ENCODE measurements at places on chromosomes 12 and 14. TPM values are rescaled to one million over a fixed set of nuclear protein-coding genes. Genes with fewer than 3 reads are reported as not detected.

The OR11H7 gene
- not detected for total RNA-seq

The KRT82 gene
- not detected for total RNA-seq

The TESPA1 gene
- not detected for total RNA-seq

The DLGAP5 gene
- not detected for total RNA-seq

DNA sequence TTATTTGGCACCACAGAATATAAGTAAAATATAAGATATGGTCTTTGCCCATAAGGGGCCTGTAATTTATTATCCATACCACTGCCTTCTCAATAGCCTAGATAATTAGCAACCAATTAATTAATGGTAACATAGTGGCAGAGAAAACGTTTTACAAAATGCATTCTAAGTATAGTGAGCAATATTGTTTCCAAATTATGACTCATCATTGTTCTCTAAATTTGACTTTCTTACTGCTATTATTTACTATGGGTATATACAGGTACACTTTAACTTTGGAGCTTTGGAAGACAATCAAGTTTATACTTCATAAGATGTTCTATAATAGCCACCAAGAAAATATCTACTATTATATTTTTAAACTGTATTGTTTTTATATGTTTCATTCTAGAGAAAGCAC, 26.7 kb downstream of the DCP1B start:
- no peaks in the 10 kb centered on the region for H3K36me3 ChIP-seq
- H3K4me1 ChIP-seq, result no peaks in the 10 kb centered on the region
- no peaks in the 10 kb centered on the region for H3K27me3 ChIP-seq
- no peak for DNase-seq
- no peak overlapping the region for H3K4me3 ChIP-seq

DNA sequence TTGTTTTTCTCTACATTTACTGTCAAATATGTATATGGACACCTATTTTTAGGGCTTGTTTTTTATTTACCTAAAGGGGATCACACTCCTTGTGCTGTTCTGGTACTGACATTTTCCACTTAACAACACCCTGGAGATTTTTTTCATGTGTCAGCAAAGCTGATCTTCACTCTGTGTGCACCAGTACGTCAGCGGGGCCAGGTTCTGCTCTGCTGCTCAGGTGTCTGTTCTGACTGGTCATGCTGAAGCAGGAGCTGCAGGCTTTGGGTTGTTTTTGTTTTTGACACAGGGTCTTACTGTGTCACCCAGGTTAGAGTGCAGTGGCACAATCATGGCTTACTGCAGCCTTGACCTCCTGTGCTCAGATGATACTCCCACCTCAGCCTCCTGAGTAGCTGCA, 81.9 kb upstream of the CCND2 start:
- no peak overlapping the region for H3K27ac ChIP-seq
- no peak overlapping the region for H3K4me3 ChIP-seq
- DNase-seq, result no peak
- no peaks in the 10 kb centered on the region for H3K36me3 ChIP-seq
- H3K4me1 ChIP-seq, result no peaks in the 10 kb centered on the region

GRCh38 chr12:120980800-120981368, 2.5 kb downstream of the HNF1A start:
- DNase-seq, result no peak
- no peak overlapping the region for H3K4me3 ChIP-seq
- H3K27me3 ChIP-seq, result no peaks in the 10 kb centered on the region
- no peaks in the 10 kb centered on the region for H3K4me1 ChIP-seq

GRCh38 chr12:26701604-26702215, 131.3 kb downstream of the ITPR2 start:
- no peak overlapping the region for H3K27ac ChIP-seq
- no peaks in the 10 kb centered on the region for H3K36me3 ChIP-seq
- H3K4me1 ChIP-seq, result no peaks in the 10 kb centered on the region
- DNase-seq, result no peak

DNA sequence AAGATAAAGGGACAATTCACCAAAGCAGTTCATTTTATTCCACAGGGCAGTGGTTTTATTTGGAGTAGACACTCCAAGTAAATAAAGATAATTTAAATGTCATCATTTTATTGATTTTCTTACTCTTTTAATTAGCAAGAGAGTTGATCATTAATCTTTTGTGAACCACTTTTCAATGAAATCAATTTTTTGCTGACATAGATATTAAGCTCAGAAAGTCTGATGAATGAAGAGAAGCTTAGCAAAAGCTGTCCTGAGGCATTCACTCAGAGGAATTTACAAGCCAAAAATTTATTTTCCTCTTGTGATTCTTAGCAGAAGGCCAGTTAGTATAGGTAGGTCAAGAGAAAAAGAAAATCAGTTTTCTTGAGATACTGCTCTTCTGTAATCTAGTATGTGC, 618.0 kb downstream of the CCER1 start:
- H3K4me3 ChIP-seq, result no peak overlapping the region
- no peaks in the 10 kb centered on the region for H3K4me1 ChIP-seq
- no peak for DNase-seq
- no peak overlapping the region for H3K27ac ChIP-seq
- H3K36me3 ChIP-seq, result no peaks in the 10 kb centered on the region
- no peaks in the 10 kb centered on the region for H3K27me3 ChIP-seq

GRCh38 chr12:96890331-96890730, 16.7 kb upstream of the NEDD1 start:
- H3K4me3 ChIP-seq, result no peak overlapping the region
- no peaks in the 10 kb centered on the region for H3K27me3 ChIP-seq
- no peak overlapping the region for H3K27ac ChIP-seq
- DNase-seq, result no peak

GRCh38 chr12:32617534-32617933, 61.6 kb upstream of the DNM1L start:
- H3K36me3 ChIP-seq, result no peaks in the 10 kb centered on the region
- no peak overlapping the region for H3K4me3 ChIP-seq
- no peaks in the 10 kb centered on the region for H3K4me1 ChIP-seq
- no peak overlapping the region for H3K27ac ChIP-seq

GRCh38 chr12:68065163-68065562, 75.9 kb downstream of the IFNG-AS1 start:
- no peaks in the 10 kb centered on the region for H3K27me3 ChIP-seq
- no peak overlapping the region for H3K4me3 ChIP-seq
- H3K4me1 ChIP-seq, result no peaks in the 10 kb centered on the region
- H3K27ac ChIP-seq, result no peak overlapping the region

DNA sequence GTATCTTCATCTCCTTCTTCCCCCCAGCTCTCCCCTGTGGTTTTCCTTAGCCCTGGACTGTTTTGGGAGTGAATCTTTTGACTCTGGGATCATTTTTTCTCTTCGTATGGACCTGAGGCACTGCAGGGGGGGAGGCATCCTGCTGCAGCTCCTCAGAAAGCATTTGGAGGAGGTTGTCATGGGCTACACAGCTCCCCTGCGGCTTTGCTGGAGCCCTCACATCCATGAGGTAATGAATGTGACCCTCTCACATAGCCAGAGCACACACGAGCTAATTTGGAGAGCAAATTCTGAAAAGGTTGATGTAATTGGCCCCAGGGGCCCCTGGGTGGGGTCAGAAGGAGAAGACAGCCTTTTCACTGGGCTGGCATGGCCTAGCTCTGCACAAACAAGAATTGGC, 110.9 kb downstream of the PAH start:
- no peaks in the 10 kb centered on the region for H3K36me3 ChIP-seq
- no peak overlapping the region for H3K4me3 ChIP-seq
- H3K27me3 ChIP-seq, result no peaks in the 10 kb centered on the region
- H3K4me1 ChIP-seq, result no peaks in the 10 kb centered on the region
- no peak overlapping the region for H3K27ac ChIP-seq

DNA sequence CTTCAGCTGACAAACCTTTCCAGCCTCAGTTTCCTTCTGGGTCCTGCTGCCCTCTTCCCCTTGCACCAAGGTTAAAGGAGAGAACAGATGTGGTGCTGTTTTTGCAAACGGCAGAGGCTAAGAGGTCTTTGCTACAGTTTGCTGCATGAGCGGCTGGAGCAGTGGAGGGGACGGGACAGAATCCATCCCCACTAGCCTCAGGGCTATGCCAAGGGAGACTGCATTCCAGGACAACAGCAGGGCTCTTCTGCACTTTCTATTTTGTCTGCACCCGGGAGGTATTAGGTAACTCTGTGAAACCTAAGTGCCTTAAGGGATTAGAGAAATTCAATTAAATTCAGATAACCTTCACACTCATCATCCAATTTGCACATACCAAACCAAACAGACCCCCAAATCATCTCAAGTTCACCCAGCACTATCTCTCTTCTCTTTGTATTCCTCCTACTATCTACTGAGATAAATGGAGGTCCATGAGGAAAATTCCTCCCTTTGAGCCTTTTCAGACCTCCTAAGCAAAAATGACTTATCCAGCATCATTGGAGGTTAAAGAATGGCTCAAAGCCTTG, 103.8 kb upstream of the VRK1 start:
- H3K4me3 ChIP-seq, result no peak overlapping the region
- DNase-seq, result no peak
- H3K36me3 ChIP-seq, result no peaks in the 10 kb centered on the region
- no peaks in the 10 kb centered on the region for H3K4me1 ChIP-seq

DNA sequence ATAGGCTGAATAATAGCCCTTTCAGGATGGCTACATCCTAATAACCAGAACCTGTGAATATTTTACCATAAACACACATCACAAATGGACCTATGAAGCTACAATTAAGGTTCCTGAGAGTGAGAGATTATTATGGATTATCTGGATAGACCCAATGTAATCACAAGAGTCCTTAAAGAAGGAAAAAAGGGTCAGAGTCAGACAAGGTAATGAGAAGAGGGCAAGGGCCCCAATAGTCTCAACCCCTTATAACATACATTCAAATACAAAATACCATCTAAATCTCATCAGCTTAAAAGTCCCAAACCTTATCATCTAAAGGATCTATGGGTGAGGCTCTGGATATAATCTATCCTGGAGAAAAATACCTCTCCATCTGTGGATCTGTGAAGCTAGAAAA, 64.7 kb downstream of the GARIN6 start:
- H3K4me3 ChIP-seq, result no peak overlapping the region
- no peak for DNase-seq
- no peaks in the 10 kb centered on the region for H3K36me3 ChIP-seq
- H3K27me3 ChIP-seq, result no peaks in the 10 kb centered on the region
- no peaks in the 10 kb centered on the region for H3K4me1 ChIP-seq

GRCh38 chr12:8038659-8039114, 6.2 kb downstream of the FOXJ2 start:
- H3K4me1 ChIP-seq, result peaks cover 7% of the 10 kb centered on the region
- H3K27ac ChIP-seq, result peak overlapping the region; percentile 13
- no peaks in the 10 kb centered on the region for H3K27me3 ChIP-seq
- peak; percentile 49 for DNase-seq
- H3K4me3 ChIP-seq, result no peak overlapping the region

DNA sequence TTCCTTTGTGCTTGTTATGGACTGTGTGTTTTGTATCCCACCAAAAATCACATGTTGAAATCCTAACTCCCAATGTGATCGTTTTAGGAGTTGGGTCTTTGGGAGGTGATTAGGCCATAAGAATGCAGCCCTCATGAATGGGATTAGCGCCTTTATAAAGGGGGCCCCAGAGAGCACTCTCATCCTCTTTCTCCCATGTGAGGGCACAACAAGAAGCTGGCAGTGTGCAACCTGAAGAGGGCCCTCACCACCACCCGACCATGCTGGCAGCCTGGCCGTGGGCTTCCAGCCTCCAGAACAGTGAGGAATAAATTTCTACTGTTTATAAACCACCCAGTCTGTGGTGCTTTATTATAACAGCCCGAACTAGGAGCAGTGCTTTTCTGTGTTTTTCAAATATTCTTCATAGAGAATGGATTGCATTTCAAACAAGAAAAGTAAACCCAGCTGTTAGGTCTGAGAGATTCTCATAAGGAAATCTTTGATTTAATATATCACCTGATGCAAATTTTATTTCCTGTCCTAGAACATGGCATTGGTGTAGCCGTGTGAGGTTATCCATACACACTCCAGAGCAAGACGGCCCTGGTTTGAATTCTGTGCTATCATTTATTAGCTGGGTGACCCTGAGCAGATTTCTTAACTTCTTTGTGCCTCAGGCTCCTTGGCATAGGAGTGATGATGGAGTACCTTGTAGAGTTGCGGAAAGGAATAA, 27.8 kb downstream of the HSPB8 start:
- no peak overlapping the region for H3K27ac ChIP-seq
- no peaks in the 10 kb centered on the region for H3K36me3 ChIP-seq
- H3K4me1 ChIP-seq, result no peaks in the 10 kb centered on the region
- H3K27me3 ChIP-seq, result no peaks in the 10 kb centered on the region
- no peak for DNase-seq
- H3K4me3 ChIP-seq, result no peak overlapping the region

GRCh38 chr14:69373104-69373503, 25.0 kb downstream of the ERH start:
- H3K4me3 ChIP-seq, result no peak overlapping the region
- H3K27me3 ChIP-seq, result no peaks in the 10 kb centered on the region
- DNase-seq, result no peak

DNA sequence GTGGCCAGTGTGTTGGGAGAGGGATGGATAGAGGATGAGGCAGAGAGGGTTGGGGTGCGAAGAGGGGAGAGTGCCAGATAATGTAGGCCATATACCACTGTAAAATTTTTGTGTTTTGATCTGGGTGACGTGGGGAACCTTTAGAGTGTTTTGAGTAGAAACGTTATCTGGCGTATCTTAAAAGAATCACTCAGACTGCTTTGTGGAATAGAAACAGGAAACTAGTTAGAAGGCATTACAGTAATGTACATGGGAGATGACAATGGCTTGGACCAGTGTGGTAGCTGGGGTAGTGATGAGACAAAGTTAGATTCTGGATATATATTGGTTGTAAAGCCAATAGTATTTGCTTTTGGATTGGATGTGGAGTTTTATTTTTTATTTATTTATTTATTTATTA, 20.6 kb downstream of the ATF1 start:
- H3K36me3 ChIP-seq, result no peaks in the 10 kb centered on the region
- H3K27me3 ChIP-seq, result no peaks in the 10 kb centered on the region
- no peak overlapping the region for H3K4me3 ChIP-seq

Data from uterus (tissue), 4 donors.